H54 (cell line): ENCODE measurements at places on chromosomes 6 and 20.

- no peak for DNase-seq
Observed at GRCh38 chr6:62150048-62150663, 135.9 kb downstream of the KHDRBS2 start.

- DNase-seq = no peak
Observed at GRCh38 chr6:110690916-110691315, 124.4 kb downstream of the CDK19 start.

- DNase-seq = no peak
Observed at GRCh38 chr6:28583463-28583862, 57.8 kb downstream of the GPX5 start.

GRCh38 chr6:81700414-81700813 is 52.1 kb downstream of the TENT5A start:
- no peak for DNase-seq

GRCh38 chr6:106620931-106621672 is 8.2 kb downstream of the RTN4IP1 start:
- no peak for DNase-seq

GRCh38 chr6:42423244-42423643 is 28.5 kb downstream of the TRERF1 start:
- no peak for DNase-seq

- DNase-seq = no peak
Observed at GRCh38 chr6:168315596-168315995, 4.0 kb downstream of the DACT2 start.

DNA sequence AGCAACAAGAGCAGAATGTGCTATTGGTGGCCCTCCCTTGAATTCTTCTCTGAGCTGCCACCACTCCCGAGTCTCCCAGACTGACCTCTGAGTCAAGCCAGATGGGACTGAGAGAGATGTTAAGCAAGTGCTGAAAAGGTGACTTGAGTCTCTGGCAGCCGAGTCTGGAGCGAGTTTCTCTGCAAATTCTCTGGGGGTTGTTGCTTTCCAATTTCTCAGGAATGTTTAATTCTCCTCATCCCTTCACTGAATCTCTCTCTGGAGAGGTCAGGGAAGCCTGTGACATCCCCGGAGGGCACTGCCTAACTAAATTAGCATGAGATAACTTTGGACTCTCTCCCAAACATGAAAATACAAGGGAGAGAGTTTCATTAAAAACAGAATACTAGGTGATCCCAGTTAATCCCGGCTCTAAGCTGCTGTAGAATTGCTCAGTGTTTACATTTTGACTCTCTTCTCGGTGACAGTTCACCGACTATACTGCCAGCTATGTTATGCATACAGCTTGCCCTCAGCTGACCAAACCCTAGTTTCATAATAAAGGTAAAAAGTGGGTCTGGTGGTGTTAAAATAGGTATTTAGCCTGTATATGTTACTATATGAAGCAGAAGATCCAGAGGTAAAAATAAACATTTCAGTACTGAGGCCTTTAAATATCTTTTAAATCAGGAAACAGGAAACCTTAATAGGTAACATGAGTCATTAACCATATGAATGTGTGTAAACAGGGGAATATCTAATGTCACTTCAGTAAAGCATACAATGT is 157.9 kb downstream of the FOXC1 start:
- no peak for DNase-seq

- no peak for DNase-seq
Observed at GRCh38 chr6:127317388-127318128, 25.9 kb downstream of the ECHDC1 start.

GRCh38 chr6:38487423-38487822 is 152.3 kb downstream of the BTBD9 start:
- no peak for DNase-seq

- no peak for DNase-seq
Observed at GRCh38 chr6:118895859-118896258, 1.9 kb downstream of the ASF1A start.

- no peak for DNase-seq
Observed at GRCh38 chr6:169978615-169979161, 227.3 kb downstream of the ERMARD start.

DNA sequence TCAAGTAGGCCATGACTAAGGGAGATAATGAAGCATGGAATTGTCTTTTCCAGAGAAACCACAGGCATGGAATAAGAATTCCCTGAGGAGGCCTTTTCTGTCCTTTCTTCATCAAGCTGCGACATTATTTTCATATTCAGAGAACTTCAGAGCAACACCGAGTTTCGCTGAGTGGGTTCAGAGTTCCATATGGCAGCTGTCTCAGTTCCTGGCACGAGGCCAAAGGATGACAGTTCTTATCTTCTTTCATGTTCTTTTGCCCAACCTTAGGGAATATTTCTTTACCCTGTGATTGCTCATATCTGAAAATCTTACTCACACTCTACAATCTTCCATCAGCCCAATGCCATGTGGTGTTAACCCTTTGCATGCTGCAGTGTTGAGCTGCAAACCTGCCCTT is 135.3 kb upstream of the BMP2 start:
- no peak for DNase-seq

GRCh38 chr20:47988676-47989075 is 203.4 kb upstream of the SULF2 start:
- DNase-seq = no peak

- DNase-seq = no peak
Observed at GRCh38 chr6:45783716-45784115, 231.9 kb downstream of the CLIC5 start.

- no peak for DNase-seq
Observed at GRCh38 chr20:57835074-57835452, 125.2 kb upstream of the PMEPA1 start.

DNA sequence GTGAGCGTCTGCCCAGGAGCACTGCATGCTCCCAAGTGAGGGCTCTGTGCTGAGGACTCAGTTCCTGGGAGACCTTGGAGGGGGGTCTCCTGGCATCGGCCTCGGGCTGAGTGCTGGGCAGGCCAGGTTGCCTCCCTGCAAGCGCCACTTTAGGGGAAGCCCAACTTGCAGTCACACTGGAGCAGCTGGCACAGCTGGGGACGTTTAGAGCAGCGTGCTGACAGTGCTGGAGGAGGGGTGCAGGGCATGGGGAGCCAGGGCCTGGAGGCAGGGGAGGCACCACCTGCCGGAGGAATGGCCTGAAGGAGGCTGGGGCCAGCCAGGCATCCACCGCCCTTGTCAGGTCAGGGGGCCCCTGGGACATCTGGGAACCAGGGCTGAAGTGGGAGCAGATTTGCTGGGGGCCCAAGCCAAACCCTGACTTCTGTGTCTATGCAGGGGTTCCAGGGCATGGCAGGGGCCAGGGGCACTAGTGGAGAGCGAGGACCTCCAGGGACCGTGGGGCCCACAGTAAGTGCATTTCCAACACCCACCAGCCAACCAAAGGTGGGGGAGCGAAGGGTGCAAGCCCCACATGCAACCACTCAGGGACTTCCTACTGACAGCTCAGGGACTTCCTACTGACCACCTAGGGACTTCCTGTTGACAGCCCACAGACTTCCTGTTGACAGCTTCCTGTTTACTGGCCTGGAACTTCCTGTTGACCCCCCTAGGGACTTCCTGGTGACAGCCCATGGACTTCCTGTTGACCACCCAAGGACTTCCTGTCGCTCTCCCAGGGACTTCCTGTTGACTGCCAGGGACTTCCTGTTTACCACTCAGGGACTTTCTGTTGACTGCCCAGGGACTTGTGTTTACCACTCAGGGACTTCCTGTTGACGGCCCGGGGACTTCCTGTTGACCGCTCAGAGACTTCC is 33.6 kb downstream of the COL20A1 start:
- DNase-seq = no peak

DNA sequence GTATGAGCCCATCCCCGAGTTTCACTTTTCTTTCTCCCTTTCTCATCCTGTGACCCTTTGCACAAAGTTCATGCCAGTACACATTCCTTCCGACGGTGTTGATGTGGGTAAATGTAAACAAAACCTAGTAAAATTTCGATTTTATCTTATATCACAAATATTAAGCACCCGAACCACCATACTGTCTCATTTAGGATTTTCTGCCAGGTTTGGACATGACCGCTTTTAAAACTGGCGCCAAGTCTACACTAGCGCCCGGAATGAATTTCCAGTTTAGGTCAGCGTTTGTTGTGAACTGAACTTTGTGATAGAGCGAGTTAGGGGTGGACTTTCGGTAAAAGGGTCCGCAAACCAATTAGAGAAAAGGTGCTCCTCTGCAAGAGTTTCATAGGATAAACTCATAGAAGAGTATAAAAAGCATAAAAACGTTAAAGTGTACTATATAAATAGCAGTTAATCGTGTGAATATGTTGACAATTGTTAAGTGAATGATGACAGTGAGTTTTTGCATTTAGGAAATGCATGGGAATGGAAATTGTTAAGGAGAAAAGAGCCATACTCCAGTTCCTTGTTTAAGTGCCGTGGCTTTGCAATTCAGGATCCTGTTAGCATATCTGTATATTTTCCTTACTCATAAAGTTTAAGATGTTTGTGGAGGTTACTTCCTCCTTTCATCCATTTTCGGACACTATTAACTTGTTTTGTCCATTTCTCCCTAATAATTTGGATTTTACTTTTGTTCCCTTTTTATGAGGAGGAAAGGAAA is 937 bp downstream of the AKAP7 start:
- no peak for DNase-seq

DNA sequence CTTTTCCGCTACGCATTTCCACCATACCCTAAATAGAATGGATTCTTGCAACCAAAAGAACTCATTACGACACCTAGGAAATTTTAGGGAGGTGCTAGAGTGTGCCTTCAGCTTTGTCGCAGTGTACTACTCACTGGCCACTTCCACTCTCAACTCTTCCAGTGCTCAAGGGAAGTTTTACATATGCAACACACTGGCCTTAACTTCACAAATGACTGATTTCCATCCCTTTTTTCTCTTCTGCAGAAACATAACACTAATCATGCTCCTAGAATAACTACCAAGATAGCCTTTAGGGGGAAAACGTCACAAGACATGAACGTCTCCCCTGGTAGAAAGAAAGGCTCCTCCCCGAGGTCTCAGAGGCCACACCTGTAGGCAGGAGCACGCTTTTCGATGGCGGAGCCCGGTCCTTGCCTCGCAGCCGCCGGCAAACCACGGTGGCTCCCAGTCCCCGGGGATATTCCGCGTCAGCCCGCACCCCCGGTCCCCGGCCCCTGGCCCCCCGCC is 584 bp downstream of the LYRM4 start:
- DNase-seq = peak; percentile 62

- DNase-seq = peak; percentile 65
Observed at GRCh38 chr6:4351520-4352321, 216.3 kb upstream of the ECI2 start.

- DNase-seq = no peak
Observed at GRCh38 chr6:78605909-78606446, 261.4 kb upstream of the IRAK1BP1 start.

- no peak for DNase-seq
Observed at GRCh38 chr20:12591949-12592470, 416.8 kb upstream of the SPTLC3 start.

DNA sequence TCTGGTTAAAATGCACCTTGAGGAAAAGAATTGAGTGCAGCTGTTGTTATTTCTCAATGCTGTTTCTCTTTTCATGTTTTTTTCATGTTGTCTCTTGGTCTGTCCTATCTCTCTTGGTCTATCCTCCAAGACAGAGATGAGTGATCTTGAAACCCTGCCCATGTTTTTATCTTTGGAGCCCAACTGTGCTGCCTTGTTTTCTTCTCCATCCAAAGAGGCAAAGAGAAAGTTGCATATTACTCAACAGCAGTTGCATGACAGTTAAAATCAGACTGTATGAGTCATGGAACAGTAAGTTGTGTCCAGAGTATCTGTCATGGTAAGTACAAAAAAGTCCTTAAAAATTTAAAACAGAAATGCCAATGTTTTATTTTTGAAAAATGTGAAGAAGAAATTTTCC is 26.2 kb downstream of the BCAS1 start:
- DNase-seq = no peak

GRCh38 chr20:61414455-61414991 is 162.5 kb downstream of the CDH4 start:
- DNase-seq = no peak

GRCh38 chr20:24993337-24994185 is 1.0 kb upstream of the APMAP start:
- DNase-seq = peak; percentile 6

DNA sequence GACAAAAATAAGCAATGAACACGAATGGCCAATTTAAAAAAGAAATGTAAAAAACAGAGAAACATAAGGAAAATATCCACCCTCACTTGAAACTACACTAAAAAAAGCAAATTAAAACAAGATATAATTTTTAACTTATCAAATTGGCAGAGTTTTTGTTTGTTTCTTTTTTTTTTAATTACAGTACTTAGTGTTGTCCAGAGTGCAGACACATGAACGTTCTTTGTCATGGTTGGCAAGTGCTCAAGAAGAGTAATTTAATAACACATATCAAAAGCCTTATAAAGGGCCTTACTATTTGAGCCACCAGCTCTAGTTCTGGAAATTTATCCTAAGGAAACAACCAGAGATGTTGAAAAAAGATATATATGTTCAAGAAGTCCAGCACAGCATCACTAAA is 142.3 kb downstream of the ATXN1 start:
- DNase-seq = no peak

DNA sequence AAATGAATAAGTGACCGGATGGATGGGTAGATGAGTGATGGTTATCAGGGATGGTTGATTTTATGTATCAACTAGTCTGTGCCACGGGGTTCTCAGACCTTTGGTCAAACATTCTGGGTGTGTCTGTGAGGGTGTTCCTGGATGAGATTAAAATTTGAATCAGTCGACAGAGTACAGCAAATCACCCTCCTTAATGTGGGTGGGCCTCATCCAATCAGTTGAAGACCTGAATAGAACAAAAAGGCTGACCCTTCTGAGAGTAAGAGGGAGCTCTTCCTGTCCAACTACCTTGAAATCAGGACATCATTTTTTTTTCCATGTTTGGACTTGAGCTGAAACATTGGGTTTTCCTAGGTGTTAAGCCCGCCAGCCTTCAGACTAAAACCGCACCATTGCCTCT is 136.4 kb upstream of the ATXN1 start:
- no peak for DNase-seq

GRCh38 chr20:31872406-31872805 is 2.0 kb downstream of the TTLL9 start:
- no peak for DNase-seq

- DNase-seq = no peak
Observed at GRCh38 chr6:135196739-135197510, 15.8 kb downstream of the MYB start.

GRCh38 chr6:158751224-158751623 is 67.9 kb downstream of the EZR start:
- no peak for DNase-seq
